ENCODE measurements at places on chromosomes 1 and 21.

GRCh38 chr1:41416552-41417334 is 55.5 kb downstream of the FOXO6 start:
- DNase-seq: peak; percentile 86

GRCh38 chr1:61993331-61993961 is 201.2 kb upstream of the L1TD1 start:
- DNase-seq: peak; percentile 47

- no peak for DNase-seq
Measured at GRCh38 chr1:227726318-227726717, 8.8 kb downstream of the JMJD4 start.

DNA sequence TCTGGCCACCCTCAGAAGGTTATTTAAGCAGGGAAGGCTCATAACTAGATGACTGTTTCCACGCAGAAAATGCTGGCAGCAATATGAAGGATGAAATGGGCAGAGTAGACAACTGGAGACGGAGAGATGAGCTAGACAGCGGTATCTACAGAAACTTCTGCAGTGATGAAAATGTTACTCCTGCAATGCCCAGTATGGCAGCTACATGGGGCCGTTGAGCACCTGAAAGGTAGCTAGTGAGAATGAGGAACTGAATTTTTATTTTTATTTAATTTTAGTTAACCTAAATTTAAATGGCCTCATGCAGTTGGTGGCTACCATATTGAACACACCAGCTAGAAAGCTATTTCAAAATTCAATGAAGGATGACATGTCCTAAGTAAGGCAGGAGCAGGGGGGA is 27.3 kb downstream of the SIPA1L2 start:
- DNase-seq: peak; percentile 29

GRCh38 chr1:12617511-12617900 is 504 bp downstream of the DHRS3 start:
- DNase-seq: peak; percentile 54

DNA sequence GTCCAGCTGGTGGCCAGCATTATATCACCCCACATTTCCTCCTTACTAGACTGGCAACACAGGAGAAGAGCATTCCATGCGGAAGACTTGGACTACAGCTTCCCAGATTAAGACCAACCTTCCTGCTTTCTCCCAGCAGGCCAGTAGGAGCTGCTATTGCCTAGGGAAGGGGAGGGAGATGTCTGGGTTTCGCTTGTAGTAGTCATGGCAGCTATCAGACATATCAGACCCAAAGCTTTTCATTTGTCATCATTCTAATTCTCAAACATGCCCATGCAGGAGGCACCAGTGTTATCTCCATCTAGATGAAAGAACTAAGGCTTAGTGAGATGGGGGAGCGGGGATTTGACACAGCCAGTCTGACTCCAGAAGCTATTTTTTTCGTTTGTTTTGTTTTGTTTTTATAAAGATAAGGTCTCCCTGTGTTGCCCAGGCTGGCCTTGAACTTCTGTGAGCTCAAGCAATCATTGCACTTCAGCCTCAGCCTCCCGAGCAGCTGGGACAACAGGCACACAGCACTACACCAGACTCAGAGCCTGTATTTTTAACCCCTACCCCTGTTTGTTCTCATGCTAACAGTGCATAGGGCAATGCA is 4.5 kb downstream of the PLA2G2A start:
- peak; percentile 92 for DNase-seq

DNA sequence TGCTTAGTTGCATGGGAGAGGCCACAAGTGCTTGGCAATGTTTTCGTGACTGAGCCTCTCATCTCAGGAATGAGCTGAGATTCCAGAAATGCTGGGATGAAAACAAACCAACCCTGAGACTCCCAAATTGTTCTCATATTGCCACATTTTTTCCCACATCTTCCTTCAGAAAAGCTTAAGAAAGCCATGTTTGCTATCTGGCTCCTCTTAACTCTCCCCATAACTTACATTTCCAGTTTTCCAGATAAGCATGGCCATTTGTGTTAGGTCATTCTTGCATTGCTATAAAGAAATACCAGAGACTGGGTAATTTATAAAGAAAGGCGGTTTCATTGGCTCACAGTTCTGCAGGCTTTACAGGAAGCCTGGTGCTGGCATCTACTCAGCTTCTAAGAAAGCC is 17.2 kb downstream of the DSCAM start:
- no peak for DNase-seq

GRCh38 chr1:117580436-117580835 is 25.4 kb upstream of the TENT5C start:
- no peak for DNase-seq

DNA sequence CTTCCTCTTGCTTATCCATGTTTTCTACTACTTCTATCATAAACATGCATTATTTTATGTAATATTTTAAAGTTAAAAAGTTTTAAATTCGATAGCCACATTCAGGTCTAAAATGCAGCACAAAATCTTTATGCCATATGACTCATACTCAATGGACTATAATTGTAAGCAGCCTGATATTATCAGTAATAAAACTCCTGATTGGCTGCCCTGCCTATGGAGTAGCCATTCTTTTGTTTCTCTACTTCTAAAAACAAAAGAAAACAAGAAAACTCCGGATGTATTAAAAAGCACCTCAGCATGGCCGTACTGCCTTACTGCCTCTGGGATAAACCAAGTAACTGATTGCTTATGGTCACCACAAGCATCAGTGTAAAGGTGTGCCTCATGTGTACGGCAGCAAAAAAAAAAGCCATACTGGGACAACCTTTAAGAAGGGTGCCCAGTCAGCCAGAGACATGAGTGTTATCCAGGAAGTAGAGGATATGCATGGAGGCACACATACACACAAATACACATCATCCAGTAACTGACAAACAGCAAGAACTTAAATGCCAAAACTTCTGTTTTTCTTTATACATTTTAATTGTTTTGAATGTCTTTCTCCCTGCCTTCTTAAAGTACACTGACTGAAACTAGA is 9.2 kb downstream of the SLC35D1 start:
- no peak for DNase-seq

DNA sequence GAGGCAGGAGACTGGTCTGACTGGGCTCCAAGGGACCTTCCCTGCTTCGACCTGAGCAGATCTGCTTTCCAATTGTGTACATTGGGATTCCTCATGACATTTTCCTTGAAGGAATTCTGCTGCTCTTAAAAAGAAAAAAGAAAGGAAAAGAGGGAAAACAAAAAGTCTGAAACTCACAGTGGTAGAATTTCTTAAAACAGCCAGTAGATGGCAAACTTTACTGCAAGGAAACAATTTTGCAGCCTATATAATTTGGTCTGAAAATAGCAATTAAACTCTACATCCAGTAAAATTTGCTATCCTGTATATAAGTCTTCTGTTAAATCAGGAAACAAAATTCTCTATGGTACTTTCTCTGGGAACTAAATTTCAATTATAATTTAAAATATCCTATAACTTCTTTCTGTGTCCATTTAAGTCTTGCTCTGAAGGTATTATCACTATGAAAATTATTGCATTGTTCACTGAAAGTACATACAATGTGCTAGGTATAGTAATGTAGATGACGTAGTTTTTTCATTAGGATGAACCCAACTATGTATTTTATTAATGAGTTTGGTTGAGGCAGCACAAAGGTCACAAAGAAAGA is 59.8 kb downstream of the CRB1 start:
- DNase-seq: no peak

- peak; percentile 96 for DNase-seq
Measured at GRCh38 chr1:169113613-169114119, 7.2 kb downstream of the ATP1B1 start.

- peak; percentile 96 for DNase-seq
Measured at GRCh38 chr1:151311589-151312331, 15.5 kb downstream of the PI4KB start.

GRCh38 chr21:40731206-40731605 is 115.8 kb downstream of the DSCAM start:
- DNase-seq: no peak

GRCh38 chr1:147185432-147185831 is 13.2 kb upstream of the PRKAB2 start:
- no peak for DNase-seq

- no peak for DNase-seq
Measured at GRCh38 chr1:168512864-168513595, 30.8 kb downstream of the XCL2 start.

- DNase-seq: no peak
Measured at GRCh38 chr1:237396426-237396825, 354.4 kb downstream of the RYR2 start.

GRCh38 chr21:14767192-14767852 is 221.2 kb upstream of the SAMSN1 start:
- DNase-seq: no peak

DNA sequence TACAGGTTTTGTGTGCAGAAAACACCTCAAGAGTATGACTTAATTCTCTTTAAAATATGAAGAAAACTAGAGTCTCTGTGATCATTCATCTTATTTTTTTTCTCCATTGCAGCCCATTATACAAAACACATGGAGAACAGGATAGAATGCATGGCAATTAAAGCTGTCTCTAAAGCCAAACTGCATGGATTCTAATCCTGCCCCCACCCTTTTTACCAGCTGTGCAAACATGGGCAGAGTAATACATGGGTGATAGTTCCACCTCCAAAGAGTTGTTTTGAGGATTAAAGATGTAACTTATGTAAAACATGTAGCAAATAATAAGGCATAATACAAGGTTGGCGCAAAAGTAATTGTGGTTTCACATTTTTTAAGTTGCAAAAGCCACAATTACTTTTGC is 114.4 kb downstream of the CLEC20A start:
- DNase-seq: no peak

DNA sequence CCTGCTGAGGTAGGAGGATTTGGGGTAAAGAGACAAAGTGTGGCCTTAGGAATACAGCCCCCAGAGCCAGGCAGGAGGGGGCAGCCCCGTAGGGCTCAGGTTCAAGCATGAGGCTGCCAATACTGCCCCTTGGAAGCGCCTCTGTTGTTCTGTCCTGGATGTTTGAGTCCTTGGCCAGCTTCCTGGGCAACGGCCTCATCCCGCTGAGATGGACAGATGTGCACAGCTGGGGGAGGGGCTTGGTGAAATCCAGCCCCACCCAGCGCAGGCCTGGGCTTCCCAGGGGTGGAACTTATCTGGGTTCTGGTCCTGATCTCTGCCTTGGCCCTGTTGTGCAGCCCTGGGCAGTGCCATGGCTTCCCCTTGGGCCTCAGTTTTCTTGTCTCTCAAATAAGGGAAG is 34.8 kb upstream of the MAN1C1 start:
- no peak for DNase-seq

- DNase-seq: peak; percentile 0
Measured at GRCh38 chr1:180057883-180058396, 96.7 kb upstream of the QSOX1 start.

DNA sequence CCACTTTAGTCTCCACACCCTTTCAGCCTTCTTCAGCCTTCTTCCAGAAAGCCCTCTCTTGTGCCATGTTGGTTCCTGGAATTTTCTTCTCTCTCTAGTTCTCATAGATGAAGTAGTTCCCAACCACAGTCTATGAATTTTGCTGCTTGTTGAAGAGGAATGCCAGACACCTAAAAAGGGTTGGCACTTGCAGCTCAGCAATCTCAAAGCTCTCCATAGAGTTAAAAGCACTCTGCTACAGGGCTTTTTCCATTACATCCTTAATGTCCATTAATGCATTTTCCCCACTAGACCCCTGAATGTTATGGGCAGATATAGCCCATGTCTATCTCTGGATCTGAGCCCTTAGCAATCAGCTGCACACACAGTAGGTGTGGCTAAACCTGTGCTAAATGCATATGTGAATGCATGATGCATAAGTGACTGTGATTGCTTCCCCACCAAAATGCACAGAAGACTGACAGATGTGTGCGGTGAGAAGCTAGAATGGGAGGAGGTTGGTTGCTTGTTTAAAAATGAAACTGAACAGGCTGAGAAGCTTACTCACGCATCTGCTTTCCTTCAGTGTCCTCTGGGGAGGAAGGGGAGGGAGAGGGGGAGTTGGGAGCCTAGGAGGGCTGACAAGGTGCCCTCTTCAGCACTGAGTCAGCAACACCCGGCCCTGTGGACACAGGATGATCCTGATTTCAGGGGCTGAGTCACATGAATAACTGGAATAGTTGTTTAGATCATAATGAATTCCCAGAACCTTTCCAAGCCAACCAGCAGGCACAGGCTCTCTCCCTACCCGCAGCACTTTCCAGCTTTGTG is 146.1 kb upstream of the FGGY start:
- DNase-seq: peak; percentile 65

DNA sequence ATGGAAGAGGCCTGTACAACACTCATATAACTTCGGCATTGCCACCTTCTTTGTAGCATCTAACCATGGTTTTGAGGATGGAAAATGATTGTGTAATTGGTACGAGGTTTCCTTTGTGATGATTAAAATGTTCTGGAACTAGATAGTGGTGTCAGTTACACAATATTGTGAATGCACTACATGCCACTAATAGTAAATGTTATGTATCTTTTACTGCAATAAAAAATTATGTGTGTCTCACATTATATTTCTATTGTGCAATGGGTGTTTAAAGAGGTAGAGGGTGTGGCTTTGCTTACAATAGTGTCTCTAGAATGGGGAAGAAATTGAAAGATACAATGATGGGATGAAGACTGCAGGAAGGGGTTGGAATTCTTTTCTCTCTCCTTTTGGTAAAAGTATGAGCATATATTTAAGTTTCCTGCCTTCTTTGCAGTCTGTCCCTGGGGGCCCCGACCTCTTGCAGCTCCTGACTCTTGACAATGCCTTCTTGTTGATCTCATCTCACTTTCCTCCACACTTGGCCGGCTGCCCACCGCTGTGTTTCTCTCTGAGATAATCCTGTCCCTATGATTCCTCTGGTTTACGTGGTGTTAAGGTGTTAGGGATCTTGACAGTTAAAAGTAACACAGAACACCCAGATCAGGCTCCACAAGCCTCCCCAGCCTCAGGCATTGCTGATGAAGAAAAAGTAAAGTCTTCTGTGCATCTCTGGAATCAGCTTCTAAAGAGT is 39.3 kb downstream of the MTARC1 start:
- DNase-seq: no peak

GRCh38 chr1:53944469-53945182 is 873 bp downstream of the IFT25 start:
- peak; percentile 44 for DNase-seq

- DNase-seq: no peak
Measured at GRCh38 chr1:57165546-57165945, 199.7 kb upstream of the C8B start.

- DNase-seq: no peak
Measured at GRCh38 chr1:183178545-183178944, 7.5 kb upstream of the LAMC2 start.

GRCh38 chr1:211547710-211548109 is 31.3 kb downstream of the SLC30A1 start:
- no peak for DNase-seq

- DNase-seq: peak; percentile 65
Measured at GRCh38 chr1:97906567-97907241, 14.1 kb downstream of the DPYD start.

DNA sequence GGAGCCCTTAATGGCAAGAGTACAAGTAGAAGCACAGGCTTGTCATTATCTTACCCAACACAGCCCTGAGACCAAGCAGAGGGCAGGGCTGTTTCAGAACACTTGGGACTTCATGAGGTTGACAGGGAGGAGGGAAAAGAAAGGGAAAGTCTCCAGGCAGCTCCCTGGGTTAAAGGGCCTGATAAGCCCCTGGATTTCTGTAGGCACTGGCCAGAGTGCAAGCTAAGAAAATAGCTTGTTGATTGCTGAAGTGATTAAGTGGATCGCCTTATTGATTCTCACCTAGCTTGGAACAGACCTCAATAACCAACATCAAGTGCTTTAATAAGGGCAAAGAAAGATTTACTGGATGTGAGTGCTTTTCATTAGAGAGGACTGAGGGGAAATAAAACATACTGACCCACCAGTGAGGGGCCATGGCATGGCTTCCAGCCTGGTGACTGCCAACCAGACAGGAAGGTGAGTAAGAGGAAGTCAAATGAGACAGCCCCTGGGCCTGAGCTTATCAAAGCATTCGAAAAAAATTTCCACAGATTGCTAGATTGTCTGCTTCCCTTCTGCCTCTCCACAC is 121.4 kb upstream of the NFIA start:
- no peak for DNase-seq

GRCh38 chr1:228341450-228341813 is 65.2 kb downstream of the TRIM11 start:
- DNase-seq: no peak

All from mesendoderm (in vitro differentiated cells).